Caco-2 (cell line): ENCODE measurements at places on chromosomes 13 and 19.

DNA sequence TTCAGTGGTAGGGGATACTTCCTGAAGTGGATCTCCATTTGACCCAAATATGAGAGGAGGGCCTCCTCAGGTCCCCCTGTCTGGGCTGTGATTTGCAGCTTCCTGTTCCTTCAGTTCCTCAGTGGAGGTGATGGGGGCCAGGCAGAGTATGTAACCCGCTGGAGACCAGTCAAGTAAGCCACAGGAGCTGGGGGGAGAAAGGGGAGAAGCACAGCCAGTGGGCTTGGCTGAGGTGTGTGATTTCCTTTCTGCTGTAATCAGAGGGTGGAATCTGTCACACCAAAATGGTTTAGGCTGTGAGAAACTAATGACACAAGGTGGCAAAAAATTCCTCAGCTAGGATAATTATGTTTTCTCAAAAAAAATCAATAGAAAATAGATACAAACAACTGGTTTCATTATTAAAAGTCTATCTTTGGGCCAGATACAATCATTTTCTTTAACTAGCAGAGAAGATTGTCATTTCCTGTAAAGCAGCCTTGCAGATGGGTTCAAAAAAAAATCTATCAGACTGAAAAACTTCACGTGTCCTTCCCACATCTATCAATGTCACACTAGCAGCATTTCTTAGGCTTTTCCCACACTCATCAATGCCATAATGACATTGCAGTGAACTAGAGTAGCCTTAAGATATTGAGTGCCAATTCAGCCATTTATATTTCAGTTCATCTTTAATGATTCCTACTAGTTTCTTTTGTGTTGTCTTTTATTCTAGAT lies 1660.3 kb downstream of the EFNB2 start:
- no peak for DNase-seq

DNA sequence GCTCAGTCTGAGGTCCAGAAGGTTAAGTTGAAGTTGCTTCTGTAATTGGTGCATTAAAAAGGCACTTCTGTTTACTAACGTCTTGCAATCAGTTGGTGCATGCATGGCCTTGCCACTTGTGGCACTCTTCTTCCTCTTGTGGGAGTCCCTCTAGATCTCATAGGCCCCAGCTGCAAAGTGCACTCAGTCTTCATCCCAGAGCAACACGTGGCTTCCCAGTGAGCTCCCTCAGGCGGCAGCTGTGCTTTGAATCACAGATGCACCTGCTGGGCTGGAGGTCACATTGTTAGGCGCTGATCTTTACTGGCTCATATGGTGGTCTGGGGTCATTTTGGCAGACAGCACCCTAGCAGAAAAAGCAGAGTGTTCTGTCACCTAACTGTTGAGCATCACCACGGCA lies 215.7 kb downstream of the ZNF536 start:
- DNase-seq = no peak

- DNase-seq = no peak
Observed at GRCh38 chr19:6639439-6639838, 30.5 kb downstream of the TNFSF14 start.

GRCh38 chr19:7199613-7200533 lies 94.3 kb downstream of the INSR start:
- peak; percentile 59 for DNase-seq

- no peak for DNase-seq
Observed at GRCh38 chr19:34151439-34151838, 20.9 kb upstream of the LSM14A start.

DNA sequence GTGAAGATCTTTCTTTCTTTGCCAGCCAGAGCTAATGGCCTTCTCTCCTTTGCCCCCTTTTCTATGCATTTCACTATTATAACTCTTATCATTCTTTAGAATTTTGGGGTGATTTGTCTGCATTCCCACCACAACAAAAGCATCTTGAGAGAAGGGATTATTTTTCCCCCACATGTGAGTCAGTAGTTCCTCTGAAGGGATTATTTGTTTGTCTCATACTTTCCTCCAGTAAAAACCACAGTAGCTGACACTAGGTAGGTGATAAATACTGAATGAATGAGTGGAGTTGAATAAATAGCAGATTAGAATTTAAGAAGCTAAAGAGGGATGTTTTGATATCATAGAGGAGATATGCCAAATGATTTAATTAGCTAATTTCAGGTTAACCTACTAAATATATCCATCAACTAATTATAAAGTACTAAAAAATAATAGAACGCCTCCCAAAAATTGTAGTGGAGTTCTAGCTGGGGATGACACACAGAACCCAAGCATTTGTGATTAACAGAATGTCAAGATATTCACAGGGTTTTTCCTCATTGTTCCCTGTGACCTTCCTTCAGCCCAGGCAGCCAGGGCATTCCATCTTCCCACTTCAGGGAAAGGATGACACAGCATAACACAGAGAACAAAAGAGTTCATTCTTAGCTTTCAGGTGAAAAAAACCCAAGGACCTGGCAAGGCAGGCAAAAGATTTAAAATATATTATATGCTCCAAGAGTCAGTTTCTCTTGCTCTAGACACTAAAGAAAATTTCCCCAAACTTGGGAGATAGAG lies 3.5 kb upstream of the TBC1D4 start:
- DNase-seq = no peak

DNA sequence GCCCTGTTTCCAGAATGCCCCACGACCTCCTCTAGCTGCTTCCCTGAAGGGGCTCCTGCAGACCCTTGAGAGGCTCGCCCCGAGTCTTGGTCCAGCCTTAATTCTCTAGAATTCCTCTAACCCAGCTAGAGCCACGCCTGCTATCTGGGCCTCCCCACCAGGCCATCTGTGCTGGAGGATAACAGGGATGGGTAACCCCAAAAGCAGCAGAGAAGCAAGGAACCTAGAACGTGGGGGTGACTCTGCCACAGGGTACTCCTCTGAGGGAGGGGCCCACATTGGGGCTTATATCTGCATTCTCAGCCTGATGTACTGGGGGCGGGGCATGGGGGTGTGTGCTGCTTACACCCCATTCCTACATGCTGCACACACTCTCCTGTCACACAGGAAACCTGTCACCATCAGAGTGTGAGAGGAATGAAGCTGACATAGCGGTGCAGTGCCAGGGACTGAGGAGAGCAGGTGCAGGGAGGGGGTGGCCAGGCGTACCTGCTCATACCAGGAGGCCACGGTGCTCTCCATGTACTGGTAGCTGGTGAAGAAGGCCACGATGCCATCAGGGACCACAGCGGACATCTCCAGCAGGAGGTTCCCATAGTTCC lies 13.8 kb downstream of the KLC3 start:
- no peak for DNase-seq

DNA sequence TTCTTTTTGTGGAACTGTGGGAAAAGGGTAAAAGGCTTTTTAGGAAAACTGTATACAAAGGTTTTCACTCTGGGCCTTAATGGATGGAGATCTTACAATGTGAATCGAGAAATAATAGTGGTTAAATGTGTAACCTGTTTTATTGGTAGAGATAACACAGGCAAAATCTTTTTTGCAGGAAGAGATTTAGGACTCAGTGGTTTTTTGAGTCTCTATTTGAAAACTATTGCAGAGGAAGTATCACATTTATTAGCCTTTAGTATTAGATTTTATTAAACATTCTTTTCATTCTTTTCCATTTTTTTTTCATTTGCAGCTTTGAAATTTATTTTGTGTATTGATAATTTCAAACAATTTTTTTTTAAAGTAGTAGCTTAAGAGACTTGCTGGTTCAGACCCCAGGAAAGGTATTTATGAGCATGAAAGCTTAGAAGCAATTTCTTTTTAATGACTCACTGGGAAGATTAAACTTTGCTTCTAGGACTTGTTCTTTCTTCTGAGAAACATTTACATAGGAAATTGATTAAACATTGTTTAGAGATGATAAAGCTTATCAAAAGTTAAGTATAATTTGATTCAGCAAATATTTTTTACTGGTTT lies 10.5 kb downstream of the KLF5 start:
- no peak for DNase-seq

DNA sequence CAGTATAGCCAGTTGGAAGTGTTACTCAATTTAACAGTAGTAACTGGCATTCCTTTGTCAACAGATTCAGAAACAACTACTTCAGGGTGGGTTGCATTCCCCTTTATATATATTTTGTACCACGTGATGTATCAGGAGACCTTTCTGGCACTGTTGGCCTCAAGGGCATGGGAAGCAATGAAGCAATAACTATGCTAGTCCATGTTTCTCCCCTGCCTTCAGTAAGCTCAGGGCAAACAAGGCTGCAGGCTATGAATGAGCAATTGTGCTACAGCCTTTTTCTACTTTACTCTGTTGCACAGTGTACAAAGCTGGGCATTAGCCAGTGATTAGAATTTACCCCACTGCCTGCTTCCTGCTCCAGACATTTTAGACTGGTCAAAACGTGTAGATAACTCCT lies 348.8 kb downstream of the GPC5 start:
- DNase-seq = peak; percentile 26

DNA sequence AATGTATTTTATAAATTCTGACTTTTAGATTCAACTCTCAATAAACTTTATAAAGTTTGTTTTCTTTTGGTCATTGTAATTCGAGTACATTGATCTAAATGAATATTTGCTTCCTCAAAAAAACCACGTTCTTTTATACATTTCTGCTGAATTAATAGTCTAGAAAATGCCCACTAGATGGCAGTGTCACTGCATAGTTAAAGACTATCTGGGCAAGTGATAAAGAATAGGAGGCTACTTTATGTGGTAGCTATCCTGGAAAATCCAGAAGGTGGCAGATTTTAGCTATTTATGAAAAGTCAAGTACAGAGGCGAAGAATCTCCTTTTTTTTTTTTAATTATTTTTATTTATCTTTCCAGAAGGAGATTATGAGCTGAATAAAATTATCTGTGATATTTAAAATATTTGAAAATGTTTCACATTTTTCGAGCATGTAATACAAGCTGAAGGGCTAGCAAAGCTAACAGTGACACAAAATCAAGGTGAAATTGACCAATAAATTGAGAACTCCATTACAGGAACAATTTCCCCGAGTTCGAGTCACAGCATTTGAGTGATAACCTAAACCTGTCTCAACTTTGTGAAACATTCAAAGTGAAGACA lies 221.8 kb downstream of the OLFM4 start:
- peak; percentile 72 for DNase-seq

DNA sequence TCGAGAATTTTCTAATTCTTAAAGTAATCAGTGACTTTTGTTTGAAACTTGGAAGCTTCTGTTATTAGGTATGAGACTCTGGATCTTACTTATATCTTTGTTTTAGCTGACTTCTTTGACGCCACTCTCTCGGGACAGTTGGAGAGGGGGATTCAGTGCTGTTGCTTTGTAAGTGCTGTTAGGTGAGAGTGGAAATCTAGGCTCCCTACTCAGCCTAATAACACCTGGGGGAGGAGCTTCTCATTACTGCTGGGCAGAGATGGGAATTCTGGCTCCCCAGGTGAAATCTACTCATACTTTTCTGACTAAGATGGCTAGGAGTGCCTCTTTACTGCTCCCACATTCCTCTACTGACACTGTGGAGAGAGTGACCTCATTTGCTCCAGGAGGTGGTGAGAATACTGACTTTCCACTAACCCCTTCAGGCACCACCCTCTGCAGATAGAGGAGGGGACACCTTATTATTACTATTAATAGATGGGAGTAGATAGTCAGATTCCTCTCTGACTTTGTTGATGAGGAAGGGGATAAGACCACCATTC lies 324.9 kb upstream of the SPRY2 start:
- DNase-seq = no peak

DNA sequence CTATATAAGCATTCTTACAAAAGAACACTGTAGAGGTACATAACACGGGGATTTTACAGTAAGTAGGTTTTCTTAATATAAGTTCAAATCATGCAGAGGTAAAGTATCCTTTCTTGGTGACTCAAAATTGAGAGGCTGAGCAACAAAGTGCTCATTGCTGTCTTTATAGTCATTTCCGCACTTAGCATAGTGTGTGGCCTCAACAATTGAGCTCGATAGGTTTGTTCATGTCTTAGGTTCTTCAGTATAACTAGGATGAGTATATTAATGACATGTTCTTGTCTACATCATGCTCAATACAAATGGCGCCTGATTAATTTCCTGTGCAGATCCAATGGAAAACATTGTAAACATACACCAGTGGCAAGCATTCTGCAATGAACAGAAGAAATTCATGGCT lies 1.4 kb downstream of the WDFY2 start:
- no peak for DNase-seq

DNA sequence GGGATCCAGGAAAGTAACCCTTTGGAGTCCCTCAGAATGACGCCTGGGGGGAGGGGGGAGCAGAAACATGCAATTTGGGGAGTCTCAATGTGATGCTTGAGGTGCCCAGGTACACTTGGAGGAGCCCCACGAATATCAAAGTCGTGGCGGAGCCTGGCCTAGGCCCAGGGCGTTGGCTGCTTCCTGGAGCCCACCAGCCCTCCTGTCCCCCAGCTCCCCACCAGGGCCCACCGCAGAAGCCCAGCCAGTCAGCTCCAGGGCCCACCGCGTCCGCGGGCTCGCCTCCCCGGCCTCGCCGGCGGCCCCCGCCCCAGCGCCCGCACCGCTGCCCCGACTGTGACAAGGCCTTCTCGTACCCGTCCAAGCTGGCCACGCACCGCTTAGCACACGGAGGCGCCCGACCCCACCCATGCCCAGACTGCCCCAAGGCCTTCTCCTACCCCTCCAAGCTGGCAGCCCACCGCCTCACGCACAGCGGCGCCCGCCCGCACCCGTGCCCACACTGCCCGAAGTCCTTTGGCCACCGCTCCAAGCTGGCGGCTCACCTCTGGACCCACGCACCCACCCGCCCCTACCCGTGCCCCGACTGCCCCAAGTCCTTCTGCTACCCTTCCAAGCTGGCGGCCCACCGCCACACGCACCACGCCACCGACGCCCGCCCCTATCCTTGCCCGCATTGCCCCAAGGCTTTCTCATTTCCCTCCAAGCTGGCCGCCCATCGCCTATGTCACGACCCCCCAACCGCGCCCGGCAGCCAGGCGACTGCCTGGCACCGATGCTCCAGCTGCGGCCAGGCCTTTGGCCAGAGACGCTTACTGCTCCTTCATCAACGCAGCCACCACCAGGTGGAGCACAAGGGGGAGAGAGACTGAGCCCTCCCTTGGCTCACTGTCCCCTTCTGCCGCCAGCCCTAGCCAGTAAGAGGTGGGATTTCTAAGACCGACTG lies 2.1 kb downstream of the ZNF575 start:
- DNase-seq = no peak

DNA sequence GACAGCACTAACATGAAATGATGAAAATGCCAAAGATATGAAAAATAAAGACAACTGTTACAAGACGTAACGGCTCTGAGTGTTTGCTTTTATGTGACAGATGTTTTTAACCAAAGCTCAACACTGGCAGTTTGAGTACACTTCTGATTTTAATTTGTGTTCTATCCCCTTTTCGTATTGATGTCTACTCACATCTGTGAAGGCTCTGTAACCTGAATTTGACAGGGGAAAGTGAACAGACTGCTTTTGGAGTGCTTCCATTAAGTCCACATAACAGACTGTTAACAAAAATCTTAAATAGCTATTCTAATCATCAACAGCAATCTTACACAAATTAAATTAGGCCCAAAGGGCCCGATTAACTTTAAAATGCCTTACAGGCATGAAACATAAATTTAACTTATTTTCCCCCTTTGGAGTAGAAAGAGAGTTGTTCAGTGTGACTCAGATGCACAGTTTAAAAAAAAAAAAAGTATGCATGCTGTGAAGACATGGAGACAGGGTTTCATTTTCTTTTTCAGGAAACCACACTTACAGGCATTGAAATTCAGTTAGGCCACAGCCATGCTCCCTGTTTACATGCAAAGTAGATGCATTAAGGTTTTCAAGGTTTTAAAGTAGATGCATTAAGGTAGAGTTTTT lies 16.3 kb upstream of the RNASEH2B start:
- no peak for DNase-seq

GRCh38 chr13:104021806-104022397 lies 955.7 kb upstream of the SLC10A2 start:
- DNase-seq = no peak
